Activated T-helper 1 cell treated with anti-CD3 and anti-CD28 coated beads, Interleukin-2, amount 50 U/mL, for 16 hours (primary cell): ENCODE measurements at places on chromosomes 5 and 9.
A peak's percentile ranks its signal among the peaks of the same experiment; 100 is the strongest.

GRCh38 chr5:68070591-68071281, 144.8 kb upstream of the PIK3R1 start:
- DNase-seq, result no peak

DNA sequence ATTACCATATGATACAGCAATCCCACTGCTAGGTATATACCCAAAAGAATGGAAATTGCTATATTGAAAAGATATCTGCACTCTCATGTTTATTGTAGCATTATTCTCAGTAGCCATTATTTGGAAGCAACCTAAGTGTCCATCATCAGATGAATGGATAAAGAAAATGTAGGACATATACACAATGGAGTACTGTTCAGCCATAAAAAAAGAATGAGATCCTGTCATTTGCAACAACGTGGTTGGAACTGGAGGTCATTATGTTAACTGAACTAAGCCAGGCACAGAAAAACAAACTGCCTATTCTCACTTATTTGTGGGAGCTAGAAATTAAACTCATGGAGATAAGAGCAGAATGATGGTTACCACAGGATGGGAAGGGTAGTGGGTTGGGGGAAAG, 63.1 kb upstream of the TTC23L start:
- DNase-seq, result no peak

DNA sequence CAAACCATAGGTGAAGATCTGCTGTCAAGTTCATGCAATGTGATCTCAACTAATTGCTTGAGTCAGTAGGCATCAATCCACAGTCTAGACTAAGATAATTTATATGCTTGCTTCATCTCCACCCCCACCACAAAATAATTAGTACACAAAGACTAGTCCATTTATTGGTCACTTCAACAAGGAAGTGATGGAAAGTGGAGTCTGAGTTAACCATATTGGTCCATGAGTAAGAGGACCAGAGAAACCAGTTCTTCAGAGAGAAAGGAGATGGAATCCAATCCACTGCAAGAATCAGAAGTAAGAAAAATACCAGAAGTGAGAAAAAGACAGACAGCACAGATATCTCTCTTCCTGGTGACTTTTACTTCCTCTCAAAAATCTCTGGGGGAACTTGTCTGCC, 366.5 kb downstream of the CHSY3 start:
- no peak for DNase-seq

DNA sequence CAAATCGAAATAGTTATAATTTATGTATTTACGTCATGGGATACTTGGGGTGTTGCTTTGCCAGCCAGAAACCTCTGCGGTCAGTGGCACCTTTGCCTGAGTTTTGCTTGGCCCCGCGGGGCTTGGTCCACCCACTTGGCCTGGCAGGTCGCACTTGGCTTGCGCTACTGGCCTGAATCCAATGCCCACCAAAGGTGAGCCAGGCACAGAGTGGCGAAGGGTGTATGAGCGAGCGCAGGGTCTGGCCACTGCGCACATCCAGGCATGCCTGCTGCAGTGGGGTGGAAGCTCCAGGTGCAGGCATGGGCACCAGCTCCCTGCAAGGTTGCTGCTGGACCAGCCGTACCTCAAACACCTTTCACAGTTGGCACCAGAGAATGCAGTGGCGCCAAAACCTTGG, 714.6 kb downstream of the CDH9 start:
- no peak for DNase-seq

GRCh38 chr5:178307267-178308045, 74.9 kb upstream of the PHYKPL start:
- no peak for DNase-seq

- DNase-seq, result no peak
These were observed 118.0 kb downstream of the VAV2 start for GRCh38 chr9:133874060-133874657.

DNA sequence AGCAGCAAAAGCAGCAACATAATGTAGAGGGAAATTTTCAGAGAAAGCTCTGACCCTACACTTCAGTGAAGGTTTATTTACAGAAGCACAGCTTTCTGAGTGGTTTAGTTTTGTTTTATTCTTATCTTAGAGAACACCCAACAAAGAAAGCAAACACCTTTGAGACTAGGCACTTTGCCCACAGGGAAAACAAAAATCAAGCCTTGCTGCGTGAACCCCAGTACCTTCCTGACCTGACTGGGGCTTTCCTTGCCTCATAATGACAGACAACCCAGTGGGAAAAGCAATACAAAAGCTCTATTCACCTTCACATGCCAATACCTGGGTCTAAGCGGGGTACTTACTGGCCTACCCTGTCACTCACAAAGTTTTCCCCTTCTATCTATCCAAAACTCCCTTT, 189.8 kb downstream of the HINT1 start:
- no peak for DNase-seq

GRCh38 chr9:131516100-131516499, 13.4 kb downstream of the POMT1 start:
- DNase-seq, result no peak

DNA sequence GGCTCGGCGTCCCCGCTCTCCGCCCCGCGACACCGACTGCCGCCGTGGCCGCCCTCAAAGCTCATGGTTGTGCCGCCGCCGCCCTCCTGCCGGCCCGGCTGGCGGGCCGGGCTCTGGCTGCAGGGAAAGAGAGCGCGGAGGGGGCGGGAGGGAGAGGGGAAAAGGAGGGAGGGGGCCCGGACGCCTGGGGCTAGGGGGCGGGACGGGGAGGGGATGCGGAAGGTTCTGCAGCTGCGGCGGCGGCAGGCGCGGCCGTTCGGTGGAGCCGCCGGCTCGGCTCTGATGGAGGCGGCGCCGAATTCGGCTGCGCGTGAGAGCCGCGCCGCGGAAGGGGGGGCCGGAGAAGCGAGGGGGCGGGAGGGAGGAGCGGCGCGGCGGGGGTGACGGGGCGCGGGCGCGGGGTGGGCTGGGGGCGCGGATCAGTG, at the start of gene MARCHF11:
TSS of gene MARCHF11 (minus strand) at position 281 of the 425 bp plus-strand sequence. CDS start at position 65, 216 bp downstream.
- no peak for DNase-seq

DNA sequence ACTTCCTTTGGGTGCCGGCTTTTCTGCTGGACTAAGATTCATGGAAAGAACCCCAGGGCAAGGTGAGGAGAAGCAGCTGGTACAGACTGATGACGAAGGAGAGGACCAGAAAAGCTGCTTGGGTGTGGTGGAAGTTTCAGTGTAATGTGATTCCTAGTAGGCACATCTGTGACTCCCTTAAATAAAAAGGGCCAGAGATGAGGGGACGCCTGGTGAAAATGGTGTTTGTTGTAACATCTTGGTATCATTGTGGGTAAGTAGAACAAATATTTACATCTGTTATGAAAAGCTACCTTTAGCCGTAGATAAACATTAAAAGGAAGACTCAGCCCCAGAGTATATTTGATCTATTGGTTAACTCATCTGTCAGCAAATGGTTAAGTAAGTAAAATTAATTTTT, 33.8 kb downstream of the OTULINL start:
- DNase-seq, result no peak

- DNase-seq, result no peak
These were observed 193.6 kb downstream of the HSPA4 start for GRCh38 chr5:133245191-133246052.

DNA sequence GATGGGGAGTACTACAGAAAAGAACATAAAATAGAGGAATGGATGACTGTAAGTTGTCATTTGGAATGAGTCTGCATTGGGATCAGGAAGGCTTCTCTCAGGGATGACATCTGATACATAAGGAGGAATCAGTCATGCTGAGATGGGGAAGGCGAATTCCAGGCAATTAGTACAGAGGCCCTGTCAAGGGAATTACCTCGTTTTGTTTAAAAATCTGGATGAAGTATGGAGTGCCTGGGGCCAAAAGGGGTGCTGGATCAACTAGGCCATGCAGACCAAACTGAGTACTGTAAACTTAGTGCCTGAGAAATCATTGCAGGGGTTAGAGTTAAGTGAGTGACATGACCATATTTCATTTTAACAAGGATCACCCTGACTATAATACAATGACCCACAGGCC, 30.5 kb downstream of the JAKMIP2 start:
- DNase-seq, result no peak

GRCh38 chr9:102101723-102102122, 363.3 kb upstream of the GRIN3A start:
- no peak for DNase-seq

GRCh38 chr5:72630081-72630480, 122.9 kb upstream of the ZNF366 start:
- DNase-seq, result no peak

- DNase-seq, result no peak
These were observed 466.9 kb downstream of the DMRTA1 start for GRCh38 chr9:22913518-22913917.

- no peak for DNase-seq
These were observed at the start of gene DPYSL3 for GRCh38 chr5:147509710-147510651. Gene DPYSL3 (minus strand): TSS chr5:147510068. CDS start chr5:147509858, 210 bp downstream.

GRCh38 chr5:111998871-111999270, 241.9 kb upstream of the NREP start:
- DNase-seq, result no peak

- no peak for DNase-seq
These were observed 36.2 kb upstream of the TTC1 start for GRCh38 chr5:159972538-159973362.

DNA sequence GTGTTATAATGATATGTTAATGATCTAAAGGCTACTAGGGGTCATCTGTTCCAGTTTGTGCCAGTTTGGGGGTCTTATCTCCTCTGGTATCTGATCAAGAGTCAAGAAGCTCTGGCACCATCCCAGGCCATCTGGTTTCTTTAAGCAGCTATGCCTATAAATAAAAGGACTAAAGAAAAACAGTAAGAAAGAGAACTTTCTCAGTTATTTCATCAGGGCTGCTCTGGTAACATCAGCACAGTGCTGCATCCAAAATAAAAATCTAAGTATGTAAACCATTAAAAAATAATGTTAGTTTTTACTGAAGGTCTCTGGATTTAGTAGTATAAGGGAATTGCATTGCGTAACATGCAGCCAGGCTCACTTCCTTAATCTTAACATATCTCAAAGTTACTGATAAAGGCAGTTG, 185.0 kb downstream of the NR2F1-AS1 start:
- no peak for DNase-seq

DNA sequence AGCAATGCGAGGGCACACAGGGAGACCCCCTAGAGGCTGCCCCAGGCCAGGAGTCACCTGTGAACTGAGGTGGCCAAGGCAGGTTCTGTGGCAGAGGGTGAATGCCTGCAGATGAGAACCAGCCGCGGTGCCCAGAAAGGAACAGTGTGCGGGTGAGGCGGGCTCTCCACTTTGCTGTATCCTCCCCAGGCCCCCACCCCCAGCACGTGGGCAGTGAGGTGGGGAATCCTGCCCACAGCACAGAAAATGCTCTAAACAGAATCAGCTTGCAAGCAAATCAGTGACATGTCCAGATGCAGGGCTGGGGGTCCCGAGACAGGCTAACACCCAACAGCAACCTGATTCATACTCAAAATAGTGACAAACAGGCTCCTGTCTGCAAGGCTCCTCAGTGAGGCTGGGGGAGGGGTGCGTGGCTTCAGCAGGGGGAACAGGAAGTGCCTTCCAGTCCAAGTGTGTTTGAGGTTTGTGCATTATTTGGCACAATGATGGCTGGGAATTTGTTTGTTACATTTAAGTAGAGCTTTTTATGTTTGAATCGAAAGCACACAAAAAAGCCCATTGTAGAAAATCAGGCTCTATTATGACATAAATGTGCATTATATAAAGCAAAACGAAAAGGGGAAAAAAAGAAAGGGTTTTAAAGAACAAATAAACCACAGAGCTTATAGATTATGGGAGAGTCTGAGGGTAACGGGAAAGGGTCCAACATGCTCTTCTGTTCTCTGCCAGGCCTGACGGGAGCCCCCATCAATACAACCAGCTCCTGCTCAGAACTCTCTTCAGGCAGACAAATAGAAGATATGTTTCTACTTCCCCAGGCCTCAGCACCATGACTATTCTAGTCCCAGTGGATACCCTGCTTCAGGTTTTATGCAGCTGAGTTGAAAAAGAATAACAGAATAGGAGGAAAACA, 201.3 kb downstream of the HSD17B3 start:
- DNase-seq, result no peak

DNA sequence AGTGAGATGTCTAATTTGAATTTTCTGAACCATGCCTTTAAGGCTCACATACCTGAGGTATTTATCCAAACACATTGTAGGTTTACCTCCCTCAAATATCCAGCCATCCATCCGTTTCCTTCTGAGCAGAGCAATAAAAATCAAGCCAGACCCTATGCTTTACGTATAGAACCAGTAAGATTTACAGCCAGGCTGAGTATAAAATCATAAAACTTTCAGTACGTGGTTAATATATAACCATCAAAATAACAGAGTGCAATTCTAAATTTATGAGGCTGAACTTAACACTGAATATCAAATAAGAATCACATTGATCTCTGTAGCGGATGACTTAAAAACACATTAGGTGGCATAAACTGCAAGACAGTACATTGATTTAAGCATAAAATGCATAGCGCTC, 877.9 kb upstream of the WWC1 start:
- DNase-seq, result no peak

- peak; percentile 92 for DNase-seq
These were observed 87.3 kb upstream of the TNFAIP8 start for GRCh38 chr5:119268387-119269060.

- DNase-seq, result no peak
These were observed 193.2 kb downstream of the MAPKAP1 start for GRCh38 chr9:125513668-125514413.

- no peak for DNase-seq
These were observed 26.9 kb downstream of the CNOT6 start for GRCh38 chr5:180521101-180521500.

- no peak for DNase-seq
These were observed 1176.3 kb downstream of the CDH18 start for GRCh38 chr5:18811661-18812060.

GRCh38 chr5:168878135-168878745, 299.1 kb upstream of the PANK3 start:
- no peak for DNase-seq

GRCh38 chr5:72363166-72363802, 43.1 kb downstream of the PTCD2 start:
- no peak for DNase-seq

DNA sequence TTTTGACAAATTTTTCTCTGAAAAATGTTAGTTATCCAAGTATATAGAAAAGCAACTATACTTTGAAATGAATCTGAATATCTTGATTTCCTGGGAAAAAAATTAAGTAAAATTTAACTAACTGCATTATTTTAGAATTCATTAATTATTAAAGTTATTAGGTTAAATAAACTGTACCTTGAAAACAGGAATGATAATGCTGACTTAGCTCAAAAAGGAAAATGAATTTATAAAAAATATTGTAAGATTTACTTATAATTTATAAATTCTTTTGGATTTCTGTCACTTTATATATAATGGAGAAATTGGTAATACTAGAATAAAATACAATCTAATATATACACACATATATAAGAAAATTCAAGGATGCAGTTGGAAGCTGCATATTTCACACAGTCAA, 36.1 kb upstream of the ACOT12 start:
- no peak for DNase-seq

DNA sequence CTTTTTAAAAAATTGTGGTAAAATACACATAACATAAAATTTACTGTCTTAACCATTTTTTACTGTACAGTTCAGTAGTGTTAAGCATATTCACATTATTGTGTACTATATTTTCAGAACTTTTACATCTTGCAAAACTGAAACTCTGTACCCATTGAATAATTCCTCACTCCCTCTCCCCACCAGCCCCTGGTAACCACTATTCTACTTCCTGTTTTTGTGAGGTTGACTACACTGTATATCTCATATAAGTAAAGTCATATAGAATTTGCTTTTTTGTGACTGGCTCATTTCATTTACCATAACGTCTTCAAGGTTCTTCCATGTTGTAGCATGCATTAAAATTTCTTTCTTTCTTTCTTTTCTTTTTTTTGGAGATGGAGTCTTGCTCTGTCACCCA, 87.0 kb downstream of the LNPEP start:
- no peak for DNase-seq
